ENCODE measurements at places on chromosomes 4 and X.

DNA sequence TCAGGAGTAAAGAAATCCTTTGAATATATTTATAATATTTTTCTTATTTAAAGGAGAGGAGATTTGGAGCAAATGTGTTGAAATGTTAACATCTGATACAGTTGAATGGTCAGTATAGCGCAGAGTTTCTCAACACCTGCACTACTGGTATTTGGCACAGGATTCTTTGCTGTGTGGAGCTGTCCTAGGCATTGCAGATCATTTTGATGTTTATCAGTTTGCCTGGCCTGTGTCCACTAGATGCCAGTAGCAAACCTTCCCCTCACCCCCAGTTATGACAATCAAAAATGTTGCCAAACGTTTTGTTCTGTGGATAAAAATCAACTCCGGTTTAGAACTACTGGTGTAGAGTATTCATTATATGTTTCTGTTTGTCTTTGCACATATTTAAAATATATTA, 765.3 kb upstream of the SLIT2 start:
- DNase-seq = no peak

DNA sequence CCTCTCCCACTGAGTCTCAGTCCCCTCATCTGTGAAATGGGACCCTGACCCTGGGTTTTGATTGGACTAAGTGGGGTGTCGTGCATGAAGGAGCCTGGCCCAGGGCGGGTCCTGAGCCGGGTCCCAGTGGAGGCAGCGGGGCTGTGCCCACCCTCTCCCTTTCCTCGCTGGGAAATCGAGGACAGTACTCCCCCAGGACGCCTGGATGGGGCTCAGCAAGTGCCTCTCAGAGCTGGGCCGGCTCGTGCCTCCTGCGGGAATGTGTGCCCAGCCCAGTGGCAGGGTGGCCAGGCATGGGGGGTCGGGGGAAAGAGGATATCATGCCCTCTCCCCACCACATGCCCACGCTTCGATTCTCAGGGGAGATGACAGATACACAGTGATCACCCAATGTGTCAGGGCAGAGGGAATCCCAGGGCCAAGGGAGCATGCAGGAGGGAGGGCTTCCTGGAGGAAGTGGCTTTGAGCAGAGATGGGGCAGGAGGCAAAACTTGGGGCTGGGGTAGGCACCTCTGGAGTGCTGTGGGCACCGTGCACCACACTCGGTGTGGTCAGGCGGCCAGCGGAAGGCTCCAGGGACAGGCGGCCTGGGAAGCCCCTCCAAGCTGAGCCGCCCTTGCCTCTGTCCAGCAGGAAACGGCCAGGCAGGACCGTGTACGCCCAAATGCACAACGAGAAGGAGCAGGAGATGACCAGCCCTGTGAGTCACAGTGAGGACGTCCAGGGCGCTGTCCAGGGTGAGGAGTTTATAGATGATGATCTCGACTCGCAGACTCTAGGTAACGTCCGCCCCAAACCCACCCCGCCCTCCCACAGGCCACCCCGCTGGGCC, 203.0 kb downstream of the AFAP1 start:
- DNase-seq = no peak

DNA sequence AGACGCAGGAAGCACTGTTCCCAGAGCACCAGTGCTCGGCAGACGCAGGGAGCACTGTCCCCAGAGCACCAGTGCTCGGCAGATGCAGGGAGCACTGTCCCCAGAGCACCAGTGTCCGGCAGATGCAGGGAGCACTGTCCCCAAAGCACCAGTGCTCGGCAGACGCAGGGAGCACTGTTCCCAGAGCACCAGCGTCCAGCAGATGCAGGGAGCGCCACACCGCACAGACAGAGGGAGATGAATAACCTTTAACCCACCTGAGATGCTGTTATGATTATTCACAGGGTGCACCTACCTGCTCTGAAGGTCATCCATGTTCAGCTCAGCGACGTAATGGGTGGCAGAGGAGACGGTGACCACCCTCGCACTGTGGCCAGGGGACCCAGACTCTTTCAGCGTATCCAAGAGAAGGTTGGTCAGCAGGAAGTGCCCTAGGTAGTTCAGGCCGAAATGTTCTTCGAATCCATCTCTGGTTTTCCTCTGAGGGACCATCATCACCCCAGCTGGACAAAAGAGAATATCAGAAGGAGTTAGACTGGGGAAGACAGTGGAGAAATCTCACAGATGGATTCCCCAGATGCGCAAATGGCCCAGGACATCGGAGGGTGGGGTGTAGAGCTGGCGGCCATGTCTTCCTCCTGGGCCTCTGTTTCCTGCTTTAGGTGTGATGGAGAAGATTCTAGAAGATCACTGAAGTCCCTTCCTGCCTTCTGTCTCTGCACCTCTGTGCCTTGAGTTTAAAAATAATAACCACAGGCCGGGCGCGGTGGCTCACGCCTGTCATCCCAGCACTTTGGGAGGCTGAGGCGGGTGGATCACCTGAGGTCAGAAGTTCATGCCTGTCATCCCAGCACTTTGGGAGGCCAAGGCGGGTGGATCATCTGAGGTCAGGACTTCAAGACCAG, 234.1 kb downstream of the DHRSX start:
- no peak for DNase-seq

DNA sequence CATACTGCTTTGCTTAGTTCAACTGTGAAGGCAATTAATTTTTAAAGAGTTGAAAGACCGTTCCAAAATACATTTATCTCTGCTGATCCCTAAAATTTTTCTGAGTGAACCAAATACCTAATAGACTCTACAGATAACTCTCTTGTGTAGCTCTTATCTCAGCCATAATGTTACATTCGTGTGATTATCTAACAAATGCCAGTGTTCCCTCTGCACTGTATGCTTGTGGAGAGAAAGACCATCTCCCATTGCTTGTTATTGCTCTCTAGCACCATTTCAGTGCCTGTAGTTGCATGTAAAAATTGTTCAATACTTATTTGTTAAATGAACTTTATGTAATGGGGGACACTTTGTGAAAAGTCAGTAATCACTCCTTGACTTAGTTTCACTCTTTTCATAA, 81.3 kb upstream of the ATOH1 start:
- no peak for DNase-seq

- DNase-seq = no peak
Measured at GRCh38 chrX:68717196-68717595, 69.7 kb downstream of the STARD8 start.

DNA sequence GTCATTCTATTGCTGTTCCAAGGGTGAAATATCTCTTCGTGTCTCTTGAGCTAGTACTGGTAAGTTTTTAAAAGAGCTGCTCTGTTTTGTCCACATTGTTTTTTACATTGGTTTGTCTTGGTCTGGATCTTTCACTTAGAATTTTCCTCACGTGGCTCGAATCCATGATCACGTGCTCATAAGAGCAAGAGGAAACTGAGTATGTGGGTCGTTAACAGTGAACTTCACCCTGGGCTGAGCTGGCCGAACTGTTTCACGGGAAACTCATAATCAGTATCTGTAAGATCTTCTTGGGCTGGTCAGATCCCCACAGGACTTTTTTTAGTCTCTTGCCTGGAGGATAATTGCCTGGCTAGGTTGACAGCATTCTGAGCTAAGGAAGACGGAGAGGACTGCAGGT, 77.8 kb upstream of the HELT start:
- DNase-seq = no peak

DNA sequence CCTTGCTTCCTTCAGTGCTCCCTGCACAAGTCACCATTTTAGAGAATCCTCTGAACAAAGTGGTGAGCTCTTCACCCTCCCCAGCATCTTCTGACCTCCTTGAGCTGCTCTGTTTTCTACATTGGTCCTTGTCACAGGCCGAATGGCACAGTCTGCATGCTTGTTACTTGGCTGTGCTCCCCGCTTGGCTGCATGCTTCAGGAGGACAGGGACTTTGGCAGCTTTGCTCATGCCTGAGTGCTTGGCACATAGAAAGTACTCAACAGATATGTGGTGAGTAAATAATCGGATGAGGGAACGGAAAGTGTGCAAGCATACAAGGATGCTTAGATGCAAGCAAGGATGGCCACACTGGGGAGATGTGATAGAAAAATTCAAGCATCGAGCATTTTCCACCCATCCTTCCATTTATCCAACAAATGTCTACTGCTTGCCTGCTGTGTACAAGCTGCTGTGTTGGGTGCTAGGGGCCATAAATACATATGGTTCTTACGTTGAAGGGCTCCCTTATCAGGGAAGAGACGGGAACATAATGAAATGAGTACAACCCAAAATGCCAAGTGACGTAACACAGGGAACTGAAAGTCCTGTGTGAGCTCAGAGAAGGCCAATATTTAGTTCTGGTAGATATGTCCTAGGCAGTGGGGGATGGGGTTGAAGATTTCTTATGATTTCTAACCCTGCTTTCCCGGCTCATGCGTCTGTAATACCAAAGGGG, 31.2 kb downstream of the SLC2A9 start:
- no peak for DNase-seq

DNA sequence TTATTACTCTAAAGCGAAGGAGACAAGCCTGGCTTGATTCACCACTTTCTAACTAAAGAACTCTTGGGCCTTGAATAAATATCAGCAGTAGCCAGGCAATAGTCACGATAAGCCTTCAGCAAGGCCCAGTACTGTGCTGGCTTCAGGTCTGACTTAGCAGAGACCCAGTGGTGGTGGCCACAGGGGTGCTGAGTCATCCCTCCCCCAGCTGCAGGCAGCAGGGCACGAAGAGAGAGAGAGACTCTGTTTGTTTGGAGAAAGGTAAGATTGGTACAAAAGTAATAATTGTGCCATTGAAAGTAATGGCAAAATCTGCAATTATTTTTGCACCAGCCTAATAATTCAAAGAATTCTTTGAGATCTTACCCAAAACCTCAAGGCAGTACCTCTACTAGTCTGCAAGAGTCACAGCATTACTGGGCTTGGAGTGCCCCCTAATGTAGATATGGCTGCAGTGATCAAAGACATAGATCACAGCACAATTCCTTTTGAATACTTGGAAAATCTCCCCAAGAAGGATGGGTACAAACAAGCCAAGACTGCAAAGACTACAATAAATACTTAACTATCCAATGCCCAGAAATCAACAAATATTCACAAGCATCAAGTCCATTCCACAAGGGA, 159.5 kb upstream of the USP38 start:
- no peak for DNase-seq

DNA sequence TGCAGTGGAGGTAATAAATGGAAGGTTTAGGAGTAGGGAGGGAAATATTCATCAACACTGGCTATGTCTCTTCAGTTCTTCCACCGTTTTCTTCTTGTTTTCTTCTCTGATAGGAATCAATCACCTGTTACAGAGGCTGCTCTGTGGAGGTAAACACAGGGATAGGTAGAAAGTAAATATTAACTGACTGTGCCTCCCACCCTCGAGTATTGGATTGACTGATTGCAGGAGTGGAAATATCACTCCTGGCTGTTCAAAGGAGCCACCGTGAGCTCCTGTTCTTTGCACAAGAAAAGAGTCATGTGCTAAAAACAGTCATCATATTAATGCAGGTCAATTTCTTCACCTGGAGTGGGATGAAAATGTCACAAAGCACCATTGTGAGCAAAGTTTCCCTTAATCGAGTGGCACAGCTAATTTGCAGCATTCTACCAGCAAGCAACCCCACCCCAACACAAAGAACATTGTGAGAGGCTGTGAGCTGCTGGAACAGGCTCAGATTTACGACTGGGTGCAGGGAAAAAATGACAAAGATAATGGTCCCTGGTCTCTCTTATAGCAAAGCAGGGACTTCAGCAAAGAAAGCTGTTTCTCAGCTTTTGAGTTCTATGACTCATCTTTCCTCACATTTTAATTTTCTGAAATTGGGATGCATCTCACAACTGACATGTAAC, 113.7 kb upstream of the TSPAN5 start:
- DNase-seq = no peak

DNA sequence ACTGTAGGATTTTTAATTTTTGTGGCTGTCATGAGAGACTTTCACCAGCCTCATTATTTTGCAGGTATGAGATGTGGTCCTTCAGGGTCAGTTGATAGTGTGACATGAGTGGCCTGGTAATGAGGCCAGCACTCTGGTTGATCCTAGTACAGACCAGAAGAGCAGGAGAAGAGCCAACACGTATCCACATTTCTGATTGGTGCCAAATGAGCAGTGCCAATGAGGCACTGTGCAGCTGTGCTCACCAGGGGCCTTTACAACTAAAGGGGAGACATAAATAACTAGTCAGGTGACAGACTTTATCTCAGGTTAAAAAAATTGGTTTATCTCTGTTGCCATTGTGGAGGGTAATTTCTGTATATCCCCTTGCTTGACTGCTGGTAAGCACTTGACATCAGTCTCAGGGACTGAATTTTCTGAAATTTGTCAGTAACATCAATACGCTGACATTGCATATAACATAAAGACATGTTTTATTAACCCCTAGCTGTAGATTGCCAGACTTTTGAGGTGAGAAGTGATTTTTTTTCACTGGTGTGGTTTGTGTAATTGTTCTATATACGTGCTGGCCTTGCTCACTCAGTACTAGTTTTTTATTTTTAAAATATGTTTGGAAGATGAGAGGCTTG, 101.2 kb downstream of the AFF1 start:
- DNase-seq = no peak

DNA sequence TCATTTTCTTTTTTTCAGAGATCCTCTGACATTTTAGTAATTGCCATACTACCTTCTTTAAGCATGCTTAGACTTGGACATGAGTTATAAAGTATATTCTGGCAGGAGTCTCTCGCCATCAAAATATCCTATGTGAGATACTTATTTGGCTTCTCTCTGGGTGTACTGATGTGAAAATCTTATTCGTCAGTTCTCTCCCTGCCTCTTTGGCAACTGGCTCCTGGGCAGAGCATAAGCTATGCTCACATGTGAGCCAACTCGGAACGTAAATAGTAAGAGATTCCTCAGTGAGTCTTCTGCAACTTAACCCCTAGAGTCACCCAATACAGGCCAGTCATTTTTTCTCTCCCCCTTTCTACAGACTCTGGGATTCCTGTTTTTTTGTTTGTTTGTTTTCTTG, 91.6 kb downstream of the MAGEB17 start:
- no peak for DNase-seq

DNA sequence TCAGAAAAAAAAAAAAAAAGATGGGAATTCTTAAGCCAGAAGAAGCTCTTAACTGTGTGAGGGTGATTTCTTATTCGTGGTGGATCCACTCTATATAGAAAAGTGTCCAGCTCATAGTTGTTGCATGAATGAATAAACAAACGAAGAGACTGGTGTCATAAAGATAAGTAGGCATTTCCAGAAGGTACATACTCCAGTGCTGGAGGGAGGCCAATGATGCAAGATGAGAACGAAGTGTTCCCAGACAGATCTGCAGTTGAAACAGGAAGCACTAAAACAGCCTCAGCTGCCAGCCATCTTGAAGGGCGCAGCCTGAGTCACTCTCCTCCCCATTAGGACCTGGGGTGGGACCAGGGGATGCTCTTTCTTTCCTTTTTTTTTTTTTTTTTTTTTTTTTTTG, 47.4 kb upstream of the HOPX start:
- no peak for DNase-seq

DNA sequence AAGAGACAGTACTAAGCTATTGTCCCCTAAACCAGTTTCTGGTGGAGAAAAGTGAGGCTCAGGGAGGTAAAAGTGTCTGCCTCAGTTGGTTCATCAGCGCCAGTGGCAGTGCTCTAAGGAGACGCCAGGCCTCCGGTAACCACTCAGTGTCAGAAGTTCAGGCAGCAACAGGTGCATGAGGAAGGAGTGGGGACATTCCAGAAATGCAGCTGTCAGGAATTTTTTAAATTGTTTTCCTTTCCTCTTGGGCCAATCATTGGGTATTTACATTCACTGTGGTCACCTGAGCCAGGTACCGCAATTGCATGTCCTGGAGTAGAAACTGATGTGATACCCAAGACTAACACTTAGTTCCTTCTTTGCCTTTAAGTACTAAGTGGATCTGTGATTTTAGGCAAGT, 40.2 kb upstream of the HS3ST1 start:
- DNase-seq = no peak
